ENCODE measurements at places on chromosomes 3 and 15. TPM values are rescaled to one million over a fixed set of nuclear protein-coding genes. Genes with fewer than 3 reads are reported as not detected.

Gene TFG
- total RNA-seq: 106 TPM

Gene GOLGA8K
- total RNA-seq: 1.2 TPM

Gene DIS3L
- total RNA-seq: 19.9 TPM

Gene LRTM1
- not detected for total RNA-seq

Gene MUC13
- total RNA-seq: 0.04 TPM

Gene ECE2
- total RNA-seq: not detected

Gene PRTG
- 1.4 TPM for total RNA-seq

Gene OR5K2
- total RNA-seq: not detected

Gene PLA2G4E
- total RNA-seq: not detected

Gene FAM227B
- 0.98 TPM for total RNA-seq

Gene PARP9
- total RNA-seq: 14.8 TPM

Gene GOLGA6L4
- total RNA-seq: 0.73 TPM

Gene SSR3
- 178 TPM for total RNA-seq

Gene LMCD1
- 8.2 TPM for total RNA-seq

Gene ONECUT1
- total RNA-seq: not detected

Gene ADAMTS17
- 6.9 TPM for total RNA-seq

Gene A4GNT
- not detected for total RNA-seq

Gene CTDSPL
- 11.7 TPM for total RNA-seq

Gene TGM5
- total RNA-seq: not detected

Gene BSN
- total RNA-seq: 0.92 TPM

Gene HESX1
- not detected for total RNA-seq

Gene EPHB3
- 23.1 TPM for total RNA-seq

Gene ROBO1
- 35.5 TPM for total RNA-seq

Gene GOLGA8H
- 1.0 TPM for total RNA-seq

Gene PLA2G4D
- 0.17 TPM for total RNA-seq

Gene FGD5
- not detected for total RNA-seq

Gene SLC28A2
- not detected for total RNA-seq

Gene CAPN3
- 0.40 TPM for total RNA-seq

Gene RETNLB
- not detected for total RNA-seq

Gene COL6A6
- not detected for total RNA-seq

Gene GPR160
- 13.0 TPM for total RNA-seq

Gene INSYN1
- total RNA-seq: not detected

Gene ZNF660
- not detected for total RNA-seq

Gene MESP2
- 1.3 TPM for total RNA-seq

Gene GABRB3
- total RNA-seq: 6.1 TPM

Gene CPB1
- total RNA-seq: not detected

Gene LMLN
- 3.7 TPM for total RNA-seq

Gene FRMD5
- 12.2 TPM for total RNA-seq

Gene IP6K2
- total RNA-seq: 88.1 TPM

Gene CCR8
- not detected for total RNA-seq

Gene TNNC1
- 4.9 TPM for total RNA-seq

Gene PPP2R3A
- total RNA-seq: 9.4 TPM

Gene GPR149
- not detected for total RNA-seq

Gene CXCR6
- not detected for total RNA-seq

Gene RFTN1
- total RNA-seq: 12.3 TPM

Gene RASL12
- not detected for total RNA-seq

Gene WNT5A
- 21.8 TPM for total RNA-seq

Gene DPPA4
- total RNA-seq: not detected

Gene GOLGA8O
- 0.47 TPM for total RNA-seq

Gene C2CD4A
- total RNA-seq: 0.11 TPM

Gene MKRN2OS
- total RNA-seq: 7.9 TPM

Gene TPRG1
- 1.2 TPM for total RNA-seq

Gene HTR3E
- not detected for total RNA-seq

Measured in PC-3 (cell line).